ENCODE measurements at places on chromosomes 7 and 10.

DNA sequence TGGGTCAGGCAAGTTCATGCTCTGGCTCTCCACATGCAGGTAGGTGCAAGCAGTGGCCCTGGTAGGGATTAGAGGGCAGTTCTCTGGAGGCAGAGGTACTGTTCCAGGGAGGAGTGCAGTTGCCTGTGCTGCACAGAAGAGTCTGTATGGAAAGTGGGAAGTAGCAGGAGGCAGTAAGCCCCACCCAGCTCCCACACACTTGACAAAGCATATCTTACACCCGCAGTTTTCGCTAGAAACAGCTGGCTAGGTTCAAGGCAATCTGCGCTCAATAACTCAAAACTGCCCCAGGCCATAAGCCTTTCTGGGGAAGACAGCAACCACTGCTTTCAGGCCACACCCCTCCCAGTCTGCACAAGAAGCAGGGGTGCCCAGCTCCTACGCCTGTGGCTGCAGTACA is 33.1 kb upstream of the ARMC3 start:
- no peak for DNase-seq

- DNase-seq: no peak
Observed at GRCh38 chr10:35300063-35300699, 36.1 kb upstream of the CCNY start.

- peak; percentile 65 for DNase-seq
Observed at GRCh38 chr10:126063353-126063791, 167.0 kb downstream of the FANK1 start.

DNA sequence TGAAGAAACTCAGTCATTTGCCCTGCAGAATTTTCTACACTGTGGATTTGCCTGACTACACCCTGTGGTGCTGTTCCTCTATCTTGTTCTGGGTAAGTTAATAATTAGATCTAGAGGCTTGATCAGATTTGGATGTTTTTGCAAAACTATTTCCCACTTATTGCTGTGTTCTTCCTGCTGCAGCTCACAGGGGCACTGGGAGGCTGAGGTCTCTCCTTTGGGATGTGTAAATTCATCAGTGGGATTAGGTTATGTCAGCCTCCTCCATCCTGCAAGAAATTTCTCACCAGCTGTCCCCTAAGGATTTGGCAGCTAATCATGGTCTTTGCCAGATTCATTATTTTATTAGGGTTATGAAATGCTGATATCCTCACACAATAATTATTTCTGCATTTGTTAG is 148.1 kb upstream of the ZNF32 start:
- DNase-seq: no peak

- DNase-seq: no peak
Observed at GRCh38 chr10:19833170-19833824, 17.1 kb downstream of the PLXDC2 start.

GRCh38 chr10:11288302-11288701 is 270.6 kb downstream of the CELF2 start:
- DNase-seq: no peak

- no peak for DNase-seq
Observed at GRCh38 chr7:95330961-95331337, 6.6 kb upstream of the PON1 start.

GRCh38 chr10:77531441-77532001 is 106.1 kb downstream of the KCNMA1 start:
- DNase-seq: peak; percentile 87

DNA sequence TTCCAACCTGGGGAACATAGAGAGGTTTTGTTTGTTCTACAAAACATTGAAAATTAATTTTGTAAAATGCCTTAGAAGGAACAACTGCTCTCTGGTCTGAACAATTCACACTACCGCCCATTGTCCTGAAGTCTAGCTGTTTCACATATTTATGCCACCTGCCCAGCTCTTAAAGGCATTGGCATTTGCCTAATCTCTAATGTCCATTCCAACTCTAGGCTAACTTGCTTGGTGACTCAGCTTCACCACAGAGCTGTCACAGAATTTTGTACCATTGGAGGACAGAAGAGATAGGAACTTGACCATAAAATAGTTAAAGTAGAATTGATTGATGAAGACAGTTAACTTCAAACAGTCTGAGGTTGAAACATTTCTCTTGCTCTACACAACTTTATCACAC is 53.5 kb upstream of the PPP1R17 start:
- DNase-seq: no peak

DNA sequence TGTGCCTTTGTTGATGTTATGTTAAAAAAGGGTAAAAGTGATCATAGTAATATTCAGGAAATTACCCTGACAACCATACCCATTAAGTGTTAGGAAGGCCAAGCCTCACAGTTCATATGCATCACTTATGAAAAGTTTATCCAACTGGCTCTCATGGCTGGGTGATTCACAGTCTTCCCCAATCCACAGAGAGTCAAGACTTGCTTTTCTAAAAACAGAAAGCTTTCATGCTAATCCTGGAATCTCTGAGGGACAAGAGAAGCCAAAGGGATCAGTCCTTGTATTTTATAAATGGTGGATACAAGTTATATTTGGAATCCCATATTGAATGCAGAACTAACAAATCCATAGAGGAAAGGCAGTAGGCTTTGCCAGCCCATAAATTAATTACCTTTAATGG is 218.3 kb downstream of the JAZF1 start:
- no peak for DNase-seq

- no peak for DNase-seq
Observed at GRCh38 chr7:16422103-16422435, 731 bp upstream of the CRPPA start.

DNA sequence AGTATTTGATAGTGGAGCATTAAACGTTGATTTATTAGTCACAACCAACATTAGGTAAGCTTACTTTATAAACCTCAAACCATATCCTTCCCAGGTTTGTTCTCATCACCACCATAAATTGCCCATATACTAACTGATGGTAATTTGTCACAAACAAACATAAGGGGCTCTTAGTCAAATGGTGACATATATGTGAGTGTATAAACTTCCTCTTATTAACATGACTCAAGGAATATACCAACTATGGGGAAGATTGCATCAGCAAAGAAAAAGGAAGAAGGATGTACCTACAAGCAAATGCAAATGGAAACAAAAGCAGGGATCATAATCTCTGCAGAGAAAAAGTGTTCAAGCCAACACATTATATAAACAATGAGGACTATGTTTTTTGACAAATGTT is 418.2 kb upstream of the AKR1E2 start:
- DNase-seq: peak; percentile 8

GRCh38 chr7:111954056-111954455 is 252.1 kb downstream of the DOCK4 start:
- DNase-seq: no peak

DNA sequence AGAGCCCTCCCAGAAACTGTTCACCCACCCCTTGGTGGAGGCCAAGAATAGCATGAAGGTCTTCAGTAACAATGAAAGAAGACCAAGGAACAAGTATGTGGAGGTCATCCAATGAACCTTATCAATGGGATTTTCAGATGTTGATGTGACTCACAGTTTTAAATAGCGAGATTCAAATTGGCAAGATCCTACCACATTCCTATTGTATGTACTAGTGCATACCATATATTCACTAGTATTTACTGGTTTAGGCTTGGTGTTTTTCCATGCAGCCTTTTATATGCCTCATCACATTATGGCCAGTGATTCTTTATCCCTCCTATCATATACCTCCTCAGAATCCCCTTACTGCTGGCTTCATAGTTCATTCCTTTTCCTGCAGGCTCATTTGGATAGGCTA is 54.4 kb downstream of the ITGB8 start:
- DNase-seq: no peak

DNA sequence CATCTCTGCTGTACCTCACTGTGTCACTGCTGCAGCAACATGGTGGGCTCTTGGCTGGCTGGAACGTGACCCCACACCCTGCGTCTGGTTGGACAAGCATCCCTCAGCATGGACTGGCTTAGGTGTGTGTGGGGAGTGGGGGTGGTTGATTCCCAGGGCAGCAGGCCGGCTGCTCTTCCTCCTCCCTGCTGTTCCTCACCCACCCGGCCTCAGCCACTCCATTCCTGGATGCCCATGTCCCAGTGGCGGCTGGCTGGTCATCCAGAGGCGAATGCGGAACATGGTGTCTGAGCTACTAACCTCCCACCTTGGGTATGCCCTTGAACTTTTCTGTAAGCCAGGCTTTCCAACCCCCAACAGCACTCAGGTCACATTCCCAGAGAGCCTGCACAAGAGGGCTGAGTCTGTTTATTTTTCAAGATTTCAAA is 81.2 kb downstream of the GRK5 start:
- no peak for DNase-seq

- no peak for DNase-seq
Observed at GRCh38 chr10:76618641-76619040, 1019.0 kb downstream of the KCNMA1 start.

GRCh38 chr10:101552442-101552841 is 35.6 kb downstream of the POLL start:
- no peak for DNase-seq

GRCh38 chr10:84845628-84846261 is 517.4 kb downstream of the CCSER2 start:
- no peak for DNase-seq

DNA sequence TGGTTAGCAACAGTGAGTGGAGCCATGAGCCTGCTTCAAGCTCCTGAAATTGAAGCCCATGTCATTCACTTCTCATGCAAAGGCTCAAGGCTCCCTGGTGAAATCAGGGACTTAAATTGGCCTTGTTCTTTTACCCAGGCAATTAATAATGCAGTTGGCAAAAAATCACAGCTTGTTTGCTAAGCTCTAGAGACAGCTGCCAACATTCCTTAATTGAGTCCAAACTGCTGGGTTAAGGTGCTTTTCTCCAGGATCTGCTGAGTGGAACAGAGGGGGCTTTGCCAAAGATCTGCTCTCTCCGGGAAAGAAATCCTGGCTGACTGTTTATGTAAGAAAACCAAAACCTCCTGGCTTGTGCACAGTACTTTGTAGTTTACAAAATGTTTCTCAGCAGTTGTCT is 257.6 kb upstream of the GHITM start:
- DNase-seq: no peak

DNA sequence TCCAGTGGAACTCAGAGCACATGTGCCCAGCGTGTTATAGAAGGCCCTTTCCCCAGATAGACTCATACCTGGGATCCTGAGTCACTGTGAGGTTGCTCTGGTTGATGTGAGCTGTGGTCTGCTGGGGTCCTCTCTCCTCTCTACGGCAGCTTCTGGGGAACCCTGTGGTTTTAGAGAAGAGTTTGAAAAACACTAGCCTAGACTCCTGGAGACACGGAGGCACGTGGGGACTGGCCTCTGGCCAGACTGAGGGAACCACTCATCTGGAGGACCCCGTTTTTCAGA is 10.3 kb downstream of the ZNF775 start:
- DNase-seq: no peak

- peak; percentile 46 for DNase-seq
Observed at GRCh38 chr10:122462533-122463465, 1.4 kb downstream of the HTRA1 start.

DNA sequence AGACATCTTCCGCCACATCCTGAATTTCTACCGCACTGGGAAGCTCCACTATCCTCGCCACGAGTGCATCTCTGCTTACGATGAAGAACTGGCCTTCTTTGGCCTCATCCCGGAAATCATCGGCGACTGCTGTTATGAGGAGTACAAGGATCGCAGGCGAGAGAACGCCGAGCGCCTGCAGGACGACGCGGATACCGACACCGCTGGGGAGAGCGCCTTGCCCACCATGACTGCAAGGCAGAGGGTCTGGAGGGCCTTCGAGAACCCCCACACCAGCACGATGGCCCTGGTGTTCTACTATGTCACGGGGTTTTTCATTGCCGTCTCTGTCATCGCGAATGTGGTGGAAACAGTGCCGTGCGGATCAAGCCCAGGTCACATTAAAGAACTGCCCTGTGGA is 1.9 kb downstream of the KCND2 start:
- DNase-seq: no peak

- DNase-seq: peak; percentile 41
Observed at GRCh38 chr10:64486149-64486548, 964.9 kb downstream of the REEP3 start.

GRCh38 chr7:127758105-127758504 is 106.1 kb downstream of the SND1 start:
- no peak for DNase-seq

GRCh38 chr7:77538281-77539212 is 1.5 kb downstream of the PTPN12 start:
- peak; percentile 80 for DNase-seq

GRCh38 chr10:105413997-105414396 is 772.9 kb downstream of the SORCS3 start:
- DNase-seq: no peak

GRCh38 chr7:95723583-95724180 is 48.7 kb upstream of the DYNC1I1 start:
- peak; percentile 27 for DNase-seq

DNA sequence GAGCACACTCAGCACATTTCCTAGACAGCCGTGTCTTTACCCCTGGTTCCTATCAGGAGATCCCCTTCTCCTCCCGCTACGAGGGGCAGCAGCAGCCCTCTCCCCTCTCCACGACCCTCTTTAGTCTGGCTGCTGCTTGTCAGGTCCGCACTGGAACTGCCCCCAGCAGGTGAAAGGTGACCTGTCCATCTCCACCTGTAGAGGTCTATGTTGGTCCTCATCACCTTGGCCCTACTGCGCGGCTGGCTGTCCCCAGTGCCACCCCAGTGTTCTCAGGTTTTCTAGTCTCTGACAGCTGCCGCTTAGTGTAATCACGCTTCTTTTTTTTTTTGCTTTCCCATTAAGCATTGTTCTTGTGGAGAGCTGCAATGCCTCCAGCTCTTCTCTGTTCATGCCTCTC is 545.7 kb downstream of the SDK1 start:
- no peak for DNase-seq

DNA sequence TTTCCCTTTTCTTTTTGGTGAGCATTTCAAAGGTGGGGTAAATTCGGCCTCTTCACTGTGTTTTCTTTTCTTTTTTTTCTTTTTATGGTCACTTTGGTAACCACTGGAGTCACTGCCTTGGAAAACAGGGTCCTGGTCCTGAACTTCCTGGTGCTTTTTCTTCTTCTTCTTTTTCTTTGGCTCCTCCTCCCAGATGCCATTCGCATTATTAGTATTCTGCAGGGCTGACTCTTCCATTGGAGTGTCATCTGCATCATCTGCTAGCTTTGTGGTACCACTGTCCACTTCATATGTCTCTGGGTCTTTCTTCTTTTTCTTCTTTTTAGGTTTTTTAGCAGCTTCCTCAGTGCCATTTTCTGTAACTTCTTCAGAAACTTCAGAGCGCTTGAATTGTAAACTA is 10.5 kb downstream of the POLR1F start:
- DNase-seq: no peak

DNA sequence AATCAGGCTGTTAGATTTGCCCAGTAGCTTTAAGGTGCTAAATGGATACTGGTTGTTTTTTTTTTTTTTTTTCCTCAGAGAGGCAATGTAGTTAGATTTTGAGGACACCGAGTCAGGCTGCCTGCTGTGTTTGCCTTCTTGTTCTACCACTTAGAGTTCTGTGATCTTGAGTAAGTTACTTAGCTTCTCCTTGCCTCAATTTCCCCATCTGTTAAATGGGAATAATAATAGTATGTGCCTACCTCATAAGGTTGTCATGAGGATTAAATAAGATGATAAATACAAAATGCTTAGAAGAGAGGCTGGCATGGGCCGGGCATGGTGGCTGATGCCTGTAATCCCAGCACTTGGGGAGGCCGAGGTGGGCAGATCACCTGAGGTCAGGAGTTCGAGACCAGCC is 14.6 kb downstream of the MORN4 start:
- no peak for DNase-seq

- DNase-seq: no peak
Observed at GRCh38 chr7:44325811-44326241, 432 bp upstream of the CAMK2B start.

All from hepatic stellate cell (primary cell).